ENCODE measurements at places on chromosomes 5 and 9.

DNA sequence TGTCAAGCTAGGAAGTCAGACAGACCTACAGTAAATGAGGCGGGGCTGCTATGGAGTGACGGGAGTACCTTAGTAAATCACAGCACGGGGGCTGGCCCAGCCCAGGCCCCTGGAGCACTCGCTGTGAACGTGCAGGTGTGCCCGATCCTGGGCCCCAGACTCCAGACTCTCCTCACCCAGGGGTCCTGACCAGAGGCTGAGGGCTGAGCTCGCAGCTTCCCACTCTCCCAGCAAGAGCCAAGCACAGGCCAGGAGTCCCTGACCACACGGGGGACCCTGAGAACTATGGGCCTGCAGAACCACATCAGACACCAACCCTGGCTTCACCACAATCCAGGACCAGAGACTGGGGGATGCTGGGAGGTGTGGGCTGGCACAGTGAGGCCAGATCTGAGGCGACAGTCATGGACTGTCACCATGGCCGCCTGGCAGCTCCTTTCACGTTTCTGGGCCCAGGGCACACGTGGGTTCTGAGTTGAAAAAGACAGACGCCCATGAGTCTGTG lies 73.4 kb downstream of the ADAMTS2 start:
- no peak for DNase-seq

- DNase-seq, result no peak
These were observed 7.3 kb downstream of the MCIDAS start for GRCh38 chr5:55219770-55220169.

GRCh38 chr5:32865475-32865874 lies 154.4 kb downstream of the NPR3 start:
- no peak for DNase-seq

- DNase-seq, result no peak
These were observed 66.2 kb downstream of the IRX1 start for GRCh38 chr5:3661755-3662296.

DNA sequence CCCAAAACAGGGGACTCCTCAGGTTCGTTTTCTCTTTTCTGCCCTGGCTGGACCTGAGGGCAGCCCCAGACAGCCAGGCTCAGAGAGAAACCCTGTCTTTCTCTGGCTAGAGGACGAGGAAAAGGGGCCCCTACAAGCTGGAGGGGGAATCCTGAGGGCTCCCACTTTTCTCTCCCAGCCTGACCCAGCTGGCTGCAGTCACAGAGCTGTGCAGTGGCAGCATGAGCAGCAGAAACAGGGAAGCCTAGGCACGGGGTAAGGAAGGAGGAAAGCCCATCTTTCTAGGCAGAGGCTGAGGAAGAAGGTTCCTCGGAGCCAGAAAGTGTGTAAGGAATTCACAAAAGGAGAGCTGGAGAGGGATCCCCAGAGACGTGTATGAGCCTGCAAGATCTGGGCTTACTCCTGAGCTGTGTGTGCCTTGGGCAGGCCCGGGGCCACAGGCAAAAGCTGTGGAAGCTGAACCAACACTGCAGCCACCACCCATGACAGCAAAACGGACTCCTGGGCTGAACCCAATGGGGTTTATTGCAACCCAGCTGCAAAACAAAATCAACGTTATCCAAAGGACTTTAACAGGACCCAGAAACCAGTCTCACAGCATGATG lies 16.2 kb downstream of the CAMSAP1 start:
- DNase-seq, result no peak

DNA sequence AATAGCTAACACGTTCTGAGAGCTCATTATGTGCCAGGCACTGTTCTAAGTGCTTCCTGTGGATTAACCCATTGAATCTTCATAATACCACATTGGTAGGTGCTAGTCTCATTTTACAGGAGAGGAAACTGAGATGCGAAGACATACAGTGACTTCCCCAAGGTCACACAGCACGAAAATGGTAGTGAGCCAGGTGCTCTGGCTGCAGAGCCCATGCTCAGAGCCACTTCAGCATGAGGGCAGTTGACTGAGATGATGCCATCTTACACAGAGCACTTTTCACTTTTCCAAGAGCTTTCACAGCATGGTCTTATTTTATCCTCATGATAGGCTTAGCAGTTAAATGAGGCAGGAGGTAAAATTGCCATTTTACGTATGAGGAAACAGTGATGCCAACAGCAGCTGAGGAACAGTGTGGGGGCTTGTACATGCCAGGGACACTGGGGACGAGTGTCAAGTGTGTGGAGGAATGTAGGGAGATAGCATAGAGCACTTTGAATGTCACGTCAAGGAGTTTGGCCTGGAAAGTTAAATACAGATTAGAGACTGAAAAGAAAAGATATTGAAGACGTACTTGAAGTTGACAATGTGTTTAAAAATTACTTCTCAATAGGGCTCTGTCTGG lies 180.0 kb downstream of the KIF4B start:
- DNase-seq, result no peak

DNA sequence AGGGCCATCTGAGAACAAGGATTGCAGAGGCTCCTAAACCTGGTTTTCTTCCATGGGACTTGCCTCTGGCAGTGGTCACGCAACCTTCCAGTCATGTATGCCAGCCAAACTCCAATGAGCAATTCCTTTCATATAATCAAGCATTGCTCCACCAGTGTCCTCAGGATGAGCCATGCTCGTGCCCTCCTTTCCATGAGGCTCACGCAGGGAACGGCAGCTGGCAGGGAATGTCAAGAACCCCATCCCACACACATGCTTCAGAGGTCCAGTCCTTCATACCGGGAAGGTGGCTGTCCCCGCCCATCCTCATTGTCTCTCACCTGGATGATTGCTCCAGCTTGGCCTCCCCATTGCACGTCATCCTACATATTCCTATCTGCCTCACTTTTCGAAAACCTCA lies 13.4 kb upstream of the ZBTB34 start:
- no peak for DNase-seq

- DNase-seq, result no peak
These were observed 96.8 kb downstream of the ANKRD18B start for GRCh38 chr9:33620738-33621439.

GRCh38 chr5:142500227-142500905 lies 175.5 kb upstream of the SPRY4 start:
- DNase-seq, result no peak

- DNase-seq, result no peak
These were observed 19.2 kb downstream of the FAM240B start for GRCh38 chr9:38700695-38701094.

DNA sequence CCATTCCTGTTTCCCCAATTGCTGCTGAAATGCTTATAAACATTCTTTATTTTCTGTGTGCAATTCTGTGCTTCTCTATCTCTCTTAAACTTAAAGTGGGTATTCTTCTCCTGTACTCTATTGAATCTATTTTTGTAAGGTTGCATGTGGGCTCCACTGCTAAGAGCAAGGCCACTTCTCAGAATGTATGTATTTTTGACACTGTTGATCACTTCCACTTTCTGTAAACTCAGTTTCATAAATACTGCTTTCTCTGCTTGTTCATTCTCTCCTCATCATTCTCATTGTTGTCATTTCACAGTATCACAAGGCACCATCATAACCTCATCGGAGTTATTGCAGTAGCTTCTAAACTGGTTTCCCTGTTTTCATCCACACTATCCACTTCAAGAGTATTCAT lies 483.0 kb upstream of the CDH18 start:
- no peak for DNase-seq

DNA sequence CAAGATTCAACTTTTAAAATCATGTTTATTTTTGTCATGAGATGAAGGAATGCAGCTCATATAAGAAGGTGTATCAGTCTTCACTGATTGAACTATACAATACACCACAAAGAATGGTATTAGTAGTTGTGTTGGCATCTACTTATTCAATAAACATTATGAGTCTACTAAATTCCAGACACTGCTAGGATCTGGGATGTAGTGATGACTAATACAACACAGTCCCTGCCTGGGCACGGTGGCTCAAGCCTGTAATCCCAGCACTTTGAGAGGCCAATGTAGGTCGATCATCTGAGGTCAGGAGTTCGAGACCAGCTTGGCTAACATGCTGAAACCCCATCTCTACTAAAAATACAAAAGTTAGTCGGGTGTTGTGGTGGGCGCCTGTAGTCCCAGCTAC lies 171.4 kb upstream of the NFIB start:
- no peak for DNase-seq

DNA sequence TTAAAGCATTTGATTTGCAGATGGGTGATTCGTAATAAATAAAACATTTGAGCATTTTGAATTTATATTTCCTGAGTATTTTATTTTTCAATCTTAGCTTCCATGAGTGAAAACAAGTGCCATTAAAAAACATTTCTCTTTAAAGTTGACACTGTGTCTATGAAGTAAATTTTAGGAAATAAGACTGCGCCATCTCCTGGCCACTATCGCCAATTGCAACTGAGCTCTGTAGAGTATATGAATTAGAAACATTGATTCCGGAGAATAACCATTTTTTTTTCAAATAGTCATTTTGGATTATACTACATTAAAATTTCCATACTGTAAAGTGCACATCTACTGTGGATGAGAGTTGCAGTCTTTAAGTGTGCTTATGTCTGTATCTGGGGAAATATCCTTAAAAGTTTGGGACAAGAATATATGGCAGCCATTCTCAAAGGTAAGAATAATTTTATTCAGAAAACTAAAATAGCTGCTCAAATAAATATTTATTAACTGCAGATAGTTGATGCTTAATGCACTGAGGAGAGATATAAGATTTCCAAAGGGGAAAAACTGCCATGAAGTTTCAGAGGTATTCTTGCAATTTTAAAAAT lies 5.9 kb downstream of the DMRTA1 start:
- no peak for DNase-seq

DNA sequence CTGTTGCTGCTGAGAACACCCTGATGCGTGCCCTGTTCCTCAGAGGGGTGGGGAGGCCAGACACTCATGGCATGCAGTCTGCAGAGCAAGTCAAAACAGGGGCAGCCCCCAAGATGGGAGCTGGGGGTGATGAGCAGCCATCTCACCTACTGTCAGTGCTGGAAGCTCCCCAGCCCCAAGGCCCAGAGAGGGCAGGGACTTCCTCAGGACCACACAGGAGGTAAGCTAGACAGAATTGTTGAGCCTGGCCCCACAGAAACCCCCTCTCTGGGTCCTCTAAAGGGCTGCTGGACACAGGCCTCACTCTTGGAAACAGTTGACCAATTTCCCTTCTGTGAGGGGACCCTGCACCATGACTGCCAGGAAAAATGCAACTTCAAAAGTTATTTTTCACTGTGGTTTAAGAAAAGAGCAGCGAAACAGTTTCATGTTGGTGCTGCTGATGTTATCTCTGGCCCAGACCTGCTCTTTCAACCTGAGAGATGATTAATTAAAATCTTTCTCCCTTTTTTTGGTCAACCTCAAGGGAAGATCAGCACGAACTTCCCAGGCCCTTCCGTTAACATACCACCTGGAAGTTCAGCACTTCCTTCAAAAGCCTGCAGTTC lies 9.6 kb downstream of the CSF2 start:
- DNase-seq, result no peak

DNA sequence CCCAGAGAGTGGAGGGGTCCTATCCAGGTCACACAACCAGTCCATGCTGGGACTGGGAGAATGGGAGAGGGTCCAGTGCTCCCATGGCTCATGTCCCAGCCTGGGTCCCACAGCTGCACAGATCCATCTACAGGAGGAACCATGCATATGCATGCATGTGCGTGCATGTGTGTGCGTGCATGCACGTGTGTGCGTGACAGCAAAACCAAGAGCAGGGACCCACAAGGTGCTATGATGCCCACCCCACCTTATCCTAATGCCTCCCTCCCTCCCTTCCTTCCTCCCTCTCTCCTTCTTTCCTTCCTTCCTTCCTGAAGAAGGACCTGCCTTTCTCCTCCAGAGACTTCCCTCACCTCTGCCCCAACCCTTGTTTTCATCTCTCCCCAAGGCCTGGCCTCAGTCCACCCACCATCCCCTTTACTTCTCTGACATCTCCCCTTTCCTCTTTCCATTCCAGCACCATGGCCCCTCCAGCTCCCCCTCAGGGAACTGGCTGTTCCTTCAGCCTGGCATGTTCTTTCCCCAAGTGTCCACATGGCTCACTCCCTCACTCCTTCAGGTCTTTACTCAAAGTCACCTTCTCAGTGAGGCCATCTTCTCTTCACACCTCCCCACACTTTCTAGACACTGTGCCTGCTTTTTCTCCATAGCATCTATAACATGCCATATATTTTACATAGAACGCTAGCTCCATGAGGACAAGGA lies 21.8 kb downstream of the AQP7 start:
- DNase-seq, result no peak

DNA sequence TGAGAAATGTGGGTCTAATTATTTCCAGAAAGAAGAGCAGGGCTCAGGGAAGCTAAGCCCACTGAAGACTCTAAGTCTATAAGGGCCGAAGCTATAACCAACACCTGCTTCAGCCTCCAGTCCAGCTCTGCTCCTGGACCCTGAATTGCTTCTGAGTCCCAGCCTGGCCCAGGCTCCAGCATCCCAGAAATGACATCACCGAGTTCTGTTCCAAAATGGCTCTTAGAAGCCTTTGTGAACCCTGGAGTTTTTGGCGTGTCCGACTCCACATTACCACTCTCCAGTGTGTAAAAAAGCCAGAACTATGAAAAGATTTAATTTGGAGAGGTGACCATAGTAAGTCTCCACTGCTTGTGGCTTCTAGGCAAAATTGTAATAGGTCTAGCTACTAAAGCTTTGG lies 289.9 kb downstream of the SLIT3 start:
- DNase-seq, result no peak

- DNase-seq, result no peak
These were observed 15.8 kb downstream of the ISL1 start for GRCh38 chr5:51398875-51399642.

- DNase-seq, result no peak
These were observed 25.8 kb upstream of the S1PR3 start for GRCh38 chr9:88965473-88965872.

DNA sequence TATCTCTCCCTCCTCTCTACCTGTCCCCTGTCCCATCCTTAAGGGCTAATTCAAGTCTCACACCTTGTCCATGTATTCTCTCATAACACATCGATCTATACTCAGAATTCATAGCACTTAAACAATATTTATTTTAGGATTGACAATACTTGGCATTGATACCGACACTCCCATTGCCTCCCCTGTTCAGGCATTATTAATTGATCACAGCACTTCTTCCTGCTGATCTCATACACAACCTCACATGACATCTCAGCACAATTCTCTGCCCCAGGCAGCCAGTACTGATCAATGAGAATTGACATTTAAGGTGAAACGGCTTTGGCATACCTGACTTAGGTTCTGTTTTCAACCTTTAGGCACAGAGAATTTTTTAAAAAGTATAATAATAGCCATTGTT lies 582.4 kb upstream of the BRINP1 start:
- no peak for DNase-seq

DNA sequence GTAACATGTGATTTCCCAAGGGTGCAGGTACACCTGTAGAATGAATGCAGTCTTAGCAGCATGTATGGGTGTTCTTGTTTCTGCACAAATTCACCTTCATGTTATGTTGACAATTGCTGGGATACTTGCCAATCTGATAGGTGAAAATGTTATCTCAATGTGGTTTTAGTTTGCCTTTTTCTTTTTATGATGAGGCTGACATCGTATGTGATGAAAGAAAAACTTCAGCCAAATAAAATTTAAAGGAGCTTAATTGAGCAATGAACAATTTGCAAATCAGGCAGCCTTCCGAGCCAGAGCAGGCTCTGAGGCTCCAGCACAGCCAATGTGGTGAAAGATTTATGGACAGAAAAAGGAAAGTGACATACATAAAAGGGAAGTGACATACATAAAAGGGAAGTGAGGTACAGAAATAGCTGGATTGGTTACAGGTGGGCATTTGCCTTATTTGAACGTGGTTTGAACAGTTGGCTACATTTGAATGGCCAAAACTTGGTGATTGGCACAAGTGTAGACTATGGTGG lies 10.5 kb downstream of the TAL2 start:
- DNase-seq, result peak; percentile 62

Data from GDM1 (cell line).